CD4-positive, CD25-positive, alpha-beta regulatory T cell (primary cell): ENCODE measurements at places on chromosomes 5 and 9.

DNA sequence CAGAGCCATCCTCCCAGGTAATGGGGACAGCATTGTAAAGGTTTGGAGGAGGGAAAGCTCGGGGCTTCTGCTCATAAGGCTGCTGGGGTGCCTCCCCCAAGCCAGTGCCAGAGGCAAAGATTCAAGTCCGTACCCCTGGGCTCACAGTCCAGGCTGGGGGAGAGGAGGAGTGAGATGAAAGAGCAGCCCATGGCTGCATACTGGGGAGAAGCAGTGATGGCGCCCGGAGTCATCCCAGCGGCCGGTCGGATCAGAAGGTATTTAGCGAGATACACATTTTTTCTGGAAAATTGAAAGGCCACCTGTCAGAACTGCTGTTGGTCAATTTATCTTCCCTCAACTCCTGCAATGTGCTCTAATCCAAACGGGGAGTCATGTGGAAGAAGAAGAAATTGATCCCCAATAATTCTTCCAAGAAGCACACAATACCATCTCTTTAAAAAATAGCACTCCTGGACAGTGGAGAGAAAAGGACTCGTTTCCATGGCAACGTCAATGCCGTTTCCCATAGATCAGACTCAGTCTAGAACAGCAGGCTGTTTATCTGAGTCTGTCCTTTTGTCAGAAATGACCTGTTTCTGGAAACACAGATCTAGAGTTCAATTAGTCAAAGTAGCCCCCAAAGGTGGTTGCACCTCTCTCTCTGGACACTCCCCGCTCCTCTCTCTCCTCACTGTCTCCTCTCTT, 65.9 kb downstream of the NSG2 start:
- no peak overlapping the region for H3K27ac ChIP-seq
- H3K4me3 ChIP-seq, result no peak overlapping the region
- no peak for DNase-seq
- no peaks in the 10 kb centered on the region for H3K27me3 ChIP-seq
- no peaks in the 10 kb centered on the region for H3K4me1 ChIP-seq

GRCh38 chr9:123608104-123608503, 252.1 kb downstream of the CRB2 start:
- H3K4me3 ChIP-seq, result no peak overlapping the region

- peaks cover 2% of the 10 kb centered on the region for H3K27me3 ChIP-seq
- H3K36me3 ChIP-seq, result no peaks in the 10 kb centered on the region
- H3K27ac ChIP-seq, result no peak overlapping the region
- H3K4me3 ChIP-seq, result no peak overlapping the region
- peaks cover 19% of the 10 kb centered on the region for H3K4me1 ChIP-seq
- DNase-seq, result no peak
Observed at GRCh38 chr5:141691286-141691866, 9.3 kb upstream of the ARAP3 start.

DNA sequence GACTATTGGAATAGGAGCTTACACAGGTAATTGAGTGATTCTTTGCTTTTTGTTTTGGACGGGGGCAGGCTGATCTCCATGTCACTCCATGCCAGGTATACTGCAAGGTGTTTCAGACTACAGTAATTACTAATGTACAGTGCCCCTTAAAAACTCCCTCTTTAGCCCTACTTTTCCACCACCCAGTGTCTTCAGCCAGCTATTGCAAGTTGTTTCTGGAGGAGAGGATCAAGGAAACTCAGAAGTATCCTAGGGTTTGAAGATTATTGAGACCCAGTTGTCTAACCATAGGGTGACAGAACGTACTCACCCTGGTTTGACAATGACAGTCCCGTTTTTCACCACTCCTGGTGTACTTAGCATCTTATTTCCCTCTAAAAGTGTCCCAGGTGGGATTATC, 13.4 kb downstream of the CFAP95 start:
- H3K4me1 ChIP-seq, result peaks cover 32% of the 10 kb centered on the region
- H3K36me3 ChIP-seq, result no peaks in the 10 kb centered on the region
- peak overlapping the region; percentile 72 for H3K4me3 ChIP-seq
- H3K27me3 ChIP-seq, result no peaks in the 10 kb centered on the region
- no peak for DNase-seq

GRCh38 chr9:135990468-135991429, 29.6 kb upstream of the UBAC1 start:
- peaks cover 27% of the 10 kb centered on the region for H3K4me1 ChIP-seq
- no peak overlapping the region for H3K4me3 ChIP-seq
- H3K36me3 ChIP-seq, result no peaks in the 10 kb centered on the region
- H3K27me3 ChIP-seq, result no peaks in the 10 kb centered on the region

DNA sequence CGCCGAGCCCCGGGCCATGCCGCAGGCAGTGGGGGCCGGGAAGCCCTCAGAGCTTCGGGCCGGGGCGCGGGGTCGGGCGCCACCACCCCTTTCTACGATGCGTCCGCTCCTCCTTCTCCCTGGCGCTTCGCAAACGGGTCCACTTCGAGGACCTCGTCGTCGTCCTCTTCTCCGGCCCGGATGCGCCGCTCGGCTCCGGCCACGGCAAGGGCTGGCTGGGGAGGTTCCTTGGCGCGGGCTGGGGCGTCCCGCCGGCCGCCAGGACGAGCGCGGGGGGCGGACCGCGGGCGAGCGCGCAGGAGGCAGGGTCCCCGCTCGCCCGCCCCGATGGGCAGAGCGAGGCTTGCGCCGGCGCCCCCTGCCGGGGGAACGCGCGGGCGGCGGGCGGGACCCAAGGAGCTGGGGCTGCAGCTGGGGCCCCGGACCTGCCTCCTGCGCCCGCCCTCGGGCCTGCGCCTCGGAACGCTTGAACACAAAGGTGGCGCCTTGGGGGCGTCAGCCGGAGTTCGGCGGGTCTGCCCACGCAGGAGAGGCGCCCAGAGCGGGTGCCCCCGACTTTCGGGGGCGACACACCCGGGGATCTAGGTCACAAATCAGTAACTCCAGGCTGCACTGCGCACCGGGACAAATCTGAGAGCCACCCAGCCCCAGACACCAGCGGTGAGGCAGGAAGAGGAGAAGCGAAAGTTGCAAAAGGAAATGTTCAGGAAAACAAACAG, at the start of gene ROR2:
ROR2 (minus strand) TSS at position 283 of the 719 bp plus-strand sequence.
- no peak within 1 kb of the TSS for H3K4me3 ChIP-seq
- no peaks in the 10 kb centered on the region for H3K36me3 ChIP-seq
- peaks cover 38% of the 10 kb centered on the region for H3K27me3 ChIP-seq
- peaks cover 11% of the 10 kb centered on the region for H3K4me1 ChIP-seq

- H3K27ac ChIP-seq, result no peak overlapping the region
- DNase-seq, result no peak
- H3K4me3 ChIP-seq, result no peak overlapping the region
- H3K36me3 ChIP-seq, result no peaks in the 10 kb centered on the region
- H3K27me3 ChIP-seq, result no peaks in the 10 kb centered on the region
Observed at GRCh38 chr5:14501353-14502293, 80.0 kb upstream of the OTULINL start.

GRCh38 chr5:146653560-146653959, 137.6 kb upstream of the GPR151 start:
- no peak for DNase-seq
- no peaks in the 10 kb centered on the region for H3K27me3 ChIP-seq
- no peaks in the 10 kb centered on the region for H3K36me3 ChIP-seq
- no peak overlapping the region for H3K27ac ChIP-seq
- H3K4me1 ChIP-seq, result no peaks in the 10 kb centered on the region
- H3K4me3 ChIP-seq, result no peak overlapping the region

DNA sequence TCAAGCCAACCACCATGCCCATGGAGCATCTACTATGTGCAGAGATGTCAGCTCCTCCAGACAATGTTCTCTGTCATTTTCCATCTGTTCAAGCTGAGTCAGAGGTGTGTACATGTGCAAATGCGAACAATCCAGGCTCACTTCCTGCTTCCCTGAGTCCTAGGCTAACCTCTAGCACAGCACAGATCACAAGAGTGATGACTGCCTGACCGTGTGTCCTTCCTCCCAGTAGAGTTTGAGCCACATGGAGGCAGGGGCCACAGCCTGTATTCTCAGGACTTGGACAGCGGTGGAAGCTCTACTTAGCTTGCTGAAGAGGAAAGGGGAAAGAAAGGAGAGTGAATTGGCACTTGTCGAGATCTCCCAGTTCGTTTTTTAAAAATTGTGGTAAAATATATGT, 87.2 kb downstream of the KCNIP1 start:
- no peaks in the 10 kb centered on the region for H3K27me3 ChIP-seq
- H3K4me3 ChIP-seq, result no peak overlapping the region
- DNase-seq, result no peak
- no peaks in the 10 kb centered on the region for H3K4me1 ChIP-seq

- H3K4me3 ChIP-seq, result no peak overlapping the region
- no peak for DNase-seq
- H3K36me3 ChIP-seq, result peaks cover 12% of the 10 kb centered on the region
- no peak overlapping the region for H3K27ac ChIP-seq
- no peaks in the 10 kb centered on the region for H3K27me3 ChIP-seq
- H3K4me1 ChIP-seq, result no peaks in the 10 kb centered on the region
Observed at GRCh38 chr9:5364294-5365024, 24.8 kb upstream of the RLN1 start.

DNA sequence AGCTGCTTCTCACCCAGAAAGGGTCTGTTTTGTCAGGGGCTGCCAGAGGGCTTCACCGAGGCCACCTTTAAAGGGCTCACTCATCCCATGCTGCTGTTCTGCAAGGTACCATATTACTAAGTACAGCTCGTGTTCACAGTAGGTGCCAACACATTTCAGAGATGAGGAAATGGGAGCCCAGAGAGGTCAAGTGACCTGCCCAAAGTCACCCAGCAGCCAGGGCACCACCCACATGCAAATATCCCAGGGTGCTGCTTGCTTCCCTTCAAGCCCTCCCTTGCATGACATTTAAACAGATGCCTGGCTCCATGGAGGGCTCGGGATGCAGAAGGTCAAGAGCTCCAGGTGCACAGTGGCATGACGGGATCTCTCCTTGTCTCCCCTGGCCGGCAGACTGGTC, 123.5 kb upstream of the SARDH start:
- H3K27ac ChIP-seq, result no peak overlapping the region
- no peaks in the 10 kb centered on the region for H3K4me1 ChIP-seq
- H3K4me3 ChIP-seq, result no peak overlapping the region
- no peaks in the 10 kb centered on the region for H3K27me3 ChIP-seq
- no peaks in the 10 kb centered on the region for H3K36me3 ChIP-seq

DNA sequence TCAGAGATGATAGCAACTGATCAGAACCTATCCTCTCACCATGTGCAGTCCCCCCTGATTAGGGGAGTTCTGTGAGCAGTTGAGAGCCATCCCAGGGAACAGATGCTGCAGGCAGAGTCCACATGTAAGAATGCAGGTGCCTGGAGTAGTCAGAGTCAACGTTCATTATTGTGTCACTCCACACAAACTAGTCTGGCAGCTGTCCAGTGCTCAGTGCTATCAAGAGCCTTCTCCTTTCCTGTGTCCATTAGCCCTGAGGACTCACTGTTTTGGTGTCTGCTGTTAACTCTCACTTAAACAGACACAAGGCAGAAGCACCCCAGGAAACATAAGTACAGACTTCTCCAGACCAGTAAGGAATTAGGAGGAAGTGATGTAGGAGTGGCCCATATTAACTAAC, 2.5 kb downstream of the SH3TC2 start:
- DNase-seq, result no peak
- no peak overlapping the region for H3K27ac ChIP-seq

DNA sequence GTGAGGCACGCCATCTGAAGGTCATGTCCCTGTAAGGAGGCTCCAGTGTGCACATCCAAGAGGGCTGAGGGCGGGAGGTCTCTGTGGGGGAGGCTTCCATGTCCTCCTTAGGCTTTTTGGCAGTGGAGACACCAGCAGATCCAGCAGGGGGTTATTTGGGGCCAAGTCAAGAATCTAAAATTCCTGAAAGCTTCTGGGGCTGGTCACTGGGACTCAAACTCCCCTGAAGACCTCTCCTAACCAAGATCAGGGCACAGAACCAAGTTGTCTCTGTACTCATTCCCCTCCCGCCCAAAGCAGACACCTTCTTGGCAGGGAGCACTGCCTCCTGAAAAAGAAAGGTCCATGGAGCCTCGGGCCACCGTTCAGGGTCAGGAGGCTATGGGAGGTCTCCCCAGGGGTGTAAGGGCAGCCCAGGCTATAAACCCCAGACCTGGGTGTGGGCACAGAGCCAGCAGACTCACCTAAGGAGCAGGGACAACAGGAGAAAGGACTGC, 127.4 kb upstream of the ADRA1B start:
- no peaks in the 10 kb centered on the region for H3K36me3 ChIP-seq
- H3K4me3 ChIP-seq, result no peak overlapping the region
- DNase-seq, result no peak
- peaks cover 2% of the 10 kb centered on the region for H3K27me3 ChIP-seq

- no peak overlapping the region for H3K4me3 ChIP-seq
- no peaks in the 10 kb centered on the region for H3K27me3 ChIP-seq
- DNase-seq, result no peak
- H3K4me1 ChIP-seq, result no peaks in the 10 kb centered on the region
- H3K36me3 ChIP-seq, result no peaks in the 10 kb centered on the region
Observed at GRCh38 chr5:8288334-8288733, 419.4 kb downstream of the MTRR start.

GRCh38 chr9:111898331-111899096, 1.9 kb downstream of the UGCG start:
- H3K36me3 ChIP-seq, result no peaks in the 10 kb centered on the region
- peak overlapping the region; percentile 77 for H3K27ac ChIP-seq
- H3K4me1 ChIP-seq, result peaks cover 41% of the 10 kb centered on the region
- no peak for DNase-seq
- H3K4me3 ChIP-seq, result peak overlapping the region; percentile 97
- H3K27me3 ChIP-seq, result no peaks in the 10 kb centered on the region
